ENCODE measurements at places on chromosomes 2 and 18.

GRCh38 chr2:231800493-231801091 lies 14.3 kb downstream of the COPS7B start:
- DNase-seq = no peak

- no peak for DNase-seq
Measured at GRCh38 chr2:11505652-11506610, 27.9 kb upstream of the GREB1 start.

DNA sequence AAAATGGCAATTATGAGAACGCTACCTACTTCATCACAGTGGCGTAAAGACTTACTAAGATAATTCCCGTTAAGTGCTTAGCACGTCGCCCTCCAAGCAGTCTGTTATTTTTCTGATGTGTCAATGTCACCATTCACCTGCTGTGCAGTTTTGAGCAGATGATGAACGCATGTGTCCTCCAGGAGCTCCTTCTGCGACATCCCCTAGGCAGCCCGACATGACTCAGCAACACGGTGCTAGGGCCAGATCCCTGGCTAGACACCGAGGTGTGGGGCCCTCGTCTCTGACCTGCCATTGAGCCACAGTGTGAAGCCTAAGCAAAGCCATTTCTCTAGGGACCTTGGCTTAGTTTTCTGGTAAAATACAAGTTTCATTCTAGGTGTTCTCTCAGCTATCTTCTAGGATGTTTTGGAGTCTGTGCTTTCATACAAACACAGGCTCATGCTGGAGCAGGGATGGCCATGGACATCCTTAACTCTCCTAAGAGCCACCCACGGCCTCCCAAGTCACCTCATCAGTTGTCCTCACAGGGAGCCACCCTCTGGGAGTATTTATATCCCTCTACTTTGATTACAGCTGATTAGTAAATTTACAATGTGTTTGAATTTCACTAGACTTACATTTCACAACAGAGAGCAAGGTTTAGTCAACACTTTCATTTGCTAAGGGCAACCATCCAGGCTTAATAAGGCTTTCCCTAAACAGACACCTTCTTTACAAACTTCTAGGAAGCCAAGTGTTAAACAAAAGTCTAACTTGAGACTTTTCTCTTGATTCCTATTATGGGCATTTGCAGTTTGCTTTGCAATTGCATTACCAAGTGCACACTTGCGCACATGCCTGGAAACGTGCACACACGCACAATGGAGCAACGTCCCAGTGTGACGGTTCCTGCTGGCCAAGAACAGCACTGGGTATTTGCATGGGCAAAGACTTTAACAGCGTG lies 376.8 kb upstream of the ID2 start:
- DNase-seq = no peak

DNA sequence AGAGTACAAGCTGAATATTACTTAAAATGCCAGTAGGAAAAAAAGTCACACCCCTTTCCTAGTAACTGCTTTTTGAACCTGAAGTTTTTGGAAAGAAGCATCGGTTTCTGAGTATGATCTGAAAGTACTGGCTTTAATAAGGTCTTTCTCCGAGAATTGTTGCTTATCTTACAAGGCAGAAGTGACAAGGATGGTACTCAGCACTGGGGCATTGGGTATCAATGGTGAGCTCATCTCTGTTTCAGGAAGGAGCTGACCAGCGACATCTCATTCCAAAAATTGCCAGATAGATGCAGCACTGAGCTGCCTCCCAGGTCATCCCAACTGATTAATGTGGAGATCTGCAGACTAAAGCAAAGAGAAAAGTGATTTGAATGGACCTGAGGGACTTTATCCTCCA lies 85.4 kb downstream of the FMNL2 start:
- no peak for DNase-seq

GRCh38 chr2:27807476-27807875 lies 36.0 kb downstream of the MRPL33 start:
- no peak for DNase-seq

All from GM12891 (cell line).